ENCODE measurements at places on chromosomes 5 and 9.
A peak's percentile ranks its signal among the peaks of the same experiment; 100 is the strongest.

DNA sequence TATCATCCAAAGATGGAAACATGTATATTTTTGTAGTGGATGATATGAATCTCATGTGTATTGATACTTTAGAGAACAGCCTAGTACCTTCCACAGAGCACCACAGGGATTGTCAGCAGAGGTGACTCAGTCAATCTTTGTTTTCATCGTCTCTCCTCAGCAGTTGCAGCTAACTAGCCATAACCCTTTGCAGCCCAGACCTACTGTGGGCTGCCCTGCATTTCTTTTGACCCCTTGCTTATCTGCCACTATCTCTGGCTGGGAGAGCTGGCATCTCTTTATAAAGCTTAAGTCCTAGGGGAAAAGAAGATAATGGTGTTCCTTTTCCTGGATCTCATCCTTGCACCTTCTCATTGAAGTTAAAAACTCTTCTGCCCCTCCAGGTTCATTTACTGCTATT, 28.7 kb downstream of the HMGCR start:
- no peak for DNase-seq

DNA sequence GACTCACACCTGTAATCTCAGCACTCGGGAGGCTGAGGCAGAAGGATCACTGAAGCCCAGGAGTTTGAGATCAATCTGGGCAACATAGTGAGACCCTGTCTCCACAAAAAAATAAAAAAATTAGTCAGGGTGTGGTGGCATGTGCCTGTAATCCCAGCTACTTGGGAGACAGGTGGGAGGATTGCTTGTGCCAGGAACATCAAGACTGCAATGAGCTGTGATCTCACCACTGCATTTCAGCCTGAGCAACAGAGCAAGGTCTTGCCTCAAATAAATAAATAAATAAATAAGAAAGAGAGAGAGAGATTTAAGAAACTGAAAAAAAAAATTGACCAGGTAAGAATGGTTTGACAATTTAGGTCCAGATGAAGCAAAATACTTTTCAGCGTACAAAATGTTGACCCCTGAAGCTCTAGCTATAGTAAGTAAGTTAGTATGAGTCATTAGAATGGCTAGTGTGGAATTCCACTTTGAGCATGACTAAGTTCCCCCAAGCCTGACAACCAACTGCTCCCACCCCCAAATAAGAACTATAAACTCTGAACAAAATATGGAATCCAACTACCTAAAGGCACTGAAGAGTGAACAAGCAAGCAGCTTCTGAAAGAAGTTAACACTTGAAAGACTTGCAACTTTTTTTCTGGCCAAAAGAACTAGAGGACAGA, 217.8 kb upstream of the TLE4 start:
- no peak for DNase-seq

- no peak for DNase-seq
These were observed 155.1 kb upstream of the NR4A3 start for GRCh38 chr9:99666571-99666970.

DNA sequence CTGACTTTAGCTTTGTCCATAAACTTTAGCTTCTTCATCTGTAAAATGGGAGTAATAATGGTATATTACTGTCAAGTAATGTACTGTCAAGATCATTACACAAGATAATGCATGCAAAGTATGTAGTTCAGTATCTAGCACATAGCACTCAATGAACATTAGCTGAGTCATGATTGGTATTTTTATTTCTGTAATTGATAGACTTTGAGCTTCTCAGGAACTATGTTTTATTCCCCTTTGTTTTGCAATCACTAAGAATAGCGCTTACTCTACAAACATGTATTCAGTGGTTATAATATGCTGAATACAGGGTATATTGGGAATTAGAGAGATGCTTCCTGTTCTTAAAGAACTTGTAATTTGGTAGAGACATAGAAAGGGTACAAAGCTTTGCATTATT, 142.3 kb upstream of the KLF9 start:
- no peak for DNase-seq

- DNase-seq: no peak
These were observed 1.8 kb downstream of the PLGRKT start for GRCh38 chr9:5435912-5436311.

GRCh38 chr5:32909207-32909606, 198.1 kb downstream of the NPR3 start:
- no peak for DNase-seq

- DNase-seq: no peak
These were observed 477.5 kb downstream of the PDE4D start for GRCh38 chr5:59416026-59416425.

GRCh38 chr5:42604171-42604711, 152.4 kb upstream of the CCDC152 start:
- DNase-seq: no peak

GRCh38 chr5:82642313-82642712, 364.2 kb upstream of the RPS23 start:
- DNase-seq: no peak

GRCh38 chr5:150131978-150132694, 23.5 kb downstream of the PDGFRB start:
- DNase-seq: peak; percentile 24

- DNase-seq: no peak
These were observed 245.6 kb upstream of the RAI14 start for GRCh38 chr5:34410411-34411139.

DNA sequence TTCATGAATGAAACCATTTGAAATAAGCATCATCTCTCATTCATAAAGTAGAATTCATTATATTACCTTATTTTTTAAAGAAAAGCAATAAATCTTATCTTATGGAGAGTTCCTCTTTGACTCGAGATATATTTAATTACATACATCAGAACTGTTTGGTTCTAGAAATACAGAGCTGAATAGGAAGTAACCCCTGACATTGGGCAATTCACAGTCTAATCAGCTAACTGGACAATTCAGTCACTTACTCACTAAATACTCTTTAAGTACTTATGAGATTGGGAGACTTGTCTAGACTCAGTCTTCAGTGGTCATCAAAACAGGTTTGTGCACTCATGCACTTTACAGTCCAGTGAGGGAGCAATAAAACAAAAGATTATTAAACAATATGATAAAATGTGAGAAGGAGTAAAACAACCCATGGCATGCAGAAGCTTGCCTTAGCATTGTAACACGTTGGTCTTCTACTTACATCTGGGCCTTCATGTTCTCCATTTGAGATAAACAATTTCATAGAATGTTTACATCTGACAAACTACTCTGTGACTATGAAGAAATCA, 11.5 kb upstream of the FBXO38 start:
- no peak for DNase-seq

- DNase-seq: no peak
These were observed 6.6 kb upstream of the PCSK1 start for GRCh38 chr5:96439477-96440184.

- DNase-seq: no peak
These were observed 657.5 kb upstream of the WWC1 start for GRCh38 chr5:167633931-167634341.

DNA sequence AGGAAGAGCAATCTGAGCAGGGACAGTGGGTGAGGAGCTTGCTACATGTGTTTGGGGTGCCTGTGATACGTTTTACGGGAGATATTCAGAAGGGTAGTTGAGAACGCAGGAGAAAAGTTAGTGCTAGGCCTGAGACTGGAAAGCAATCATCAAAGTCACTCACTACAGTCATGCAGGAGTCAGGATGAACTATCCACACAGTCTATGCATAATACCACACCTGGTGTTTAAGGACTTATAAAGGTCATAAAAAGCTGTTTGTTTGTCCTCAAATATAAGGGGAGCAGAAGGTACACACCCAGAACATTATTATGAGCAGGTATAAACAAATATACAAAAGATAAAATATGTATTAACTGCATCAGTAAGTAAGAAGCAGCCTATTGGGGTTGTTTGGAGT, 176.6 kb downstream of the GNA14 start:
- DNase-seq: no peak

DNA sequence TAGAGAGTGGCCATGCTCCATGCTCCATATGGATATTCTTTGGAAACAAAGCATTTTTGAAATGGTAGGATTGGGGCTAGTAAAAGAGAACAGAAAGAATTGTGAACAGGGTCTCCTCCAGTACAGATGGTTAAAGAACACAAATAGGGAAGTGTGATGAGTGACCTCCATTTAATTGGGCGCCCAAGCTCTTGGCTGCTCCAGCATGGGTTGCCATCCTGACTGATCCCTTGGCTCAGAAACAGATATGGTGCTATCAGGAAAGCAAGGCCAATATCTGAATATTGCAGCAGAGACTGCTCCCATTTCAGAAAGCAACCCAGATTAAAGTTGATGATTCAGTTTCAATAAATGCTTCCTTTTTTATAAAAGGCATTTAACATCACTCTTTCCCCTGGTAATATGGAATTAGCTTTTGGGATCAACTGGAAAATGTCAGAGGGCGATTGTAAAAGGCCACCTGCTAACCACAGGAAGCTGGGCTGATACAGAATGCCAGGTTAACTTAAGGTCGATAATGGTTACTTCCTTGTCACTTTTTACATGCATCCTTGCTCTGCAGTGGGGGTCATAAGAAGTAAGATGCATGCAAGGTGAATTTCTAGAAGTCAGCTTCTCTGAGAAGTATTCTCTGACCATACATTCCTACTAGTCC, 52.9 kb downstream of the TMC1 start:
- no peak for DNase-seq

DNA sequence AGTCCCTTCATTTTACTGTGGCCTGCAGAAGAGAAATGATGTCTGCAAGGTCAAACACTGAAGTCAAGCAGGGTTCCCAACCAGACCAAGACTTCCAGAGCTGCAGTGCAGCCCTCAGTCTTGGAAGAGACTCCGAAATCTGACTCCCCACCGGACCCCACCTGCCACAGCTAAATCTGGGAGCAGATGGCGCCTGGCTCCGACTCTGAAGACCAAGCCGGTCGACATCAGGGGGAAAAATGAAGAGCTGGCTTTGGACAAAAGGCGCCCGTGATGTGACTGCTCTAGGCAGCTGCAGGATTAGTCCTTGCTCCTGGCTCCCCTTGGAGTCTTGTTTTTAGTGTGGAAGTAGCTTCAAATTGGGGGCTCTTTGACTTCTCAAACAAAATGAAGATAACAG, 72.4 kb upstream of the ZNF622 start:
- no peak for DNase-seq

GRCh38 chr5:31048282-31049270, 144.9 kb upstream of the CDH6 start:
- no peak for DNase-seq

GRCh38 chr9:34580358-34580757, 9.2 kb downstream of the CNTFR start:
- no peak for DNase-seq

GRCh38 chr9:133812077-133812868, 74.1 kb upstream of the SARDH start:
- DNase-seq: no peak

GRCh38 chr9:17881371-17881770, 302.5 kb downstream of the SH3GL2 start:
- DNase-seq: no peak

DNA sequence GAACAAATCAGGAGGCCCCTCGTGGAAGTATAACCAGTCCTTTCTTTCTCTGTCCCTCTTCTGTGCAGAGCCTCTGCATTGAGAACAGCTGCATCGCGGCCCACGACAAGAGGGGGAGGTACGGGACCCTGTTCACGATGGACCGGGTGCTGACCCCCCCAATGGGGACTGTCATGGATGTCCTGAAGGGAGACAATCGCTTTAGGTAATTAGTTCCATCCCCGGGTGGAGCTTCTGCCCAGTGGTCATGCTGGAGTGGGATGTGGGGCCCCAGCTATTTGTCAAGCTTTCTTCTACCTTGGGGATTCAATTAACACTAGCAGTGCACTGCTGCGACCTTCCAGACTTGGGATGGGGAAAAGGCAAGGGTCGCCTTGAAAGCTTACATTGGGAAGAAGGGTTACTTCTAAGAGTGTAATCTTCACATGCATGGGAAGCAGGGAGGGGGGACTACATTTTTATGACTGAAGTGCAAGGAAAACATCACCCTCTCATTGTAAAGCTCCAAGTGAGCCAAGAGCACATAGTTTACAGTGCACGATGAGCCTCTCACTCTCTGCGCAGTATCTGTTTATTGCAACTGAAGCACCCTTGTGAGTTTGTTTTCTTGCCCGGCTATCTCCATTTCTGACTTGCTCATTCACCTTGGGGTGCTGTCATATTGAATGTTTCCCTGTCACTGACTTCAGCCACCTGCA, 27.0 kb downstream of the TGFBI start:
- no peak for DNase-seq

DNA sequence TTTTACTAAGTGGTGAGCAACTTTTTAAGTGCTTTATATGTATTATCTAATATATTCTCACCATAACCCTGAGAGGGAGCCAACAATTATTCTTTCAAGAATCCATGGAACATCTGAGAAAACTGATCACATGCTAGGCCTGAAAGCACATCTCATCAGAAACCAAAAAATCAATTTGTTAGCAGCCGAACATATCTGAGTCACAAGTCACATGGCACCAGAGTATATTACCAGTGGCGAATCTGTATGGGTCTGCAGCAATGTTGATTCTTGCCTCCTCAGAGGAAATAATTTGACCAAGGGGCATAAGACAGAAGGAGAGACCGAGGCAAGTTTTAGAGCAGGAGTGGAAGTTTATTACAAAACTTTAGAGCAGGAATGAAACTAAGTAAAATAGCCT, 25.3 kb upstream of the SIL1 start:
- no peak for DNase-seq

DNA sequence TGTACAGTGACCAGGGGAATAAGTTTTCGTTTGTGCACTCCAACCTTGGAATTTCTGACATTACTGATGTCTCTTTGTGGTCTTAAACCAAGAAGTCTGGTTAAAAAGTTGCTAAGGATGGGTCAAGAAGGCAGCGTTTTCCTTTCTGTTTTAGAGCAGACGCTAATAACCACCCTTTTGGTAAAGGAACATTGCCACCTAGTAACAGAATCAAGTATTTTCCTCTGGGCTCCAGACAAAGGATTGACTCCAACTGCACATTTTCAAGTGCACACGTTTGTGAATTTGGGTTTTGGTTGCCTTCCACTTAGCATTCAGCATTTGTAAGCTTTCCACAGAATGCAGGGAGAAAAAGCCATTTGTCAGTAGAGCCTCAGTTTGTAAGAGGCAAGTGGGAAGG, 22.2 kb upstream of the CEP78 start:
- peak; percentile 58 for DNase-seq

- DNase-seq: no peak
These were observed 49.0 kb upstream of the ATG10 start for GRCh38 chr5:81922854-81923279.

DNA sequence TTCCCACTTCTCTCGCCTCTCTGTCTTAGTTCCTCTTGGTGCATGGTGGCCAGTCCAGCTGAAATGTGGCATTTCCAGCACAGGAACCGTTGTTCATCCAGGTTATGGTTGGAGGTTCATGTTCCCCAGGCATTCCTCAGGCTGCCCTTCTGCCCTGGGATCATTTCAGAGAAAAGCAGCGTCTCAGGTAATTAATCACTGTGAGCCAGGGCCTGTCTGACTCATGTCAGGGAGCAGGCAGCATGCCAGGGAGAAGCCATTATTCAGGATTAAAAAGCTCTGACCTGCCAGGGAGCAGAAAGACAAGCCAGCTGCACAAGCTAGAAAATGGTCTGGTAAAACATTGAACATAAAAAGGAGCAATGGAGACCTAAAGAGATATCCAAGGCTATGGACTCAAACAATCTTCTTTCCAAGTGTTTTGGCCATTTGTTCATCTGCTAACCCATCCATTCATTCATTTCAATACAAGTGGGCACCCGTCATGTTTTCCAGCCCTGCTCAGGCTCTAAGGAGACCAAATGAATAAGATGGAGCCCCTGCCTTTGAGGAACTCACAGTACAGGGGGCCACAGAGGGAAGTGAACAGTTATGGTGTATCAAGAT, 241.4 kb downstream of the DRD1 start:
- no peak for DNase-seq

GRCh38 chr9:86093788-86094555, 5.4 kb downstream of the GOLM1 start:
- no peak for DNase-seq

Measured in CD4-positive, alpha-beta T cell treated with Interleukin-4 for 1 hour (primary cell).